ENCODE measurements at places on chromosomes 2 and 18.

GRCh38 chr2:217612211-217612610, 390.6 kb downstream of the TNS1 start:
- no peak for DNase-seq

DNA sequence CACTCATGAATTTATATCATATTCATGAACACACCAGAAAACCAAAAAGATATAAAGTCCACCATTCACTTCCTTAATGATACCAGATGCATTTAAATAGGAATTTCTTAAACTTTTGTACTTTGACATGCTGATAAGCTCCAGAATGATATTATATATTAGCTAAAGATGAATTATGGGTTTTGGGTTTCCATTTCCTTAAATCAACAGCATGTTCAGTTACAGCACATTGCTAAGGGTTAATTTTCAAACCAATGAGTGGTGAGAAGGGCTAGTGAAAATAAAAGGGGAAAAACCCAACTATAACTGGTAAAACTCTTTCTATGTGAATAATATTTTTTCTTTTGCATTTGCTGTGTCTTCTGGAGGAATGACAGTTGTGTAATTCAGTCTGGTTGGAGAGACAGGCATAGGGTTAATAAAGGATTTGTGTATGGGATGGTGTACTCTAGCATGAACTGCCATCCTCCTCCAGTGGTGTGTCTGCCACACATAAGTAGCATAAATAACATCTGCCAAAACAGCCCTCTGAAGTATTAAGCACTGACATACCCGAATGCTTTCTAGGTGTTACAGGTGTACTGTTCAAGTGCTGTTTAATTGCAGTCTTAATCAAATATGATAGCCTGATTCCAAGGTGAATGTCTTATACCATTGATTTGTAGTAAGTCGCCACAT, 19.3 kb upstream of the CPS1 start:
- DNase-seq, result no peak

GRCh38 chr2:65264821-65265670, 37.4 kb downstream of the ACTR2 start:
- no peak for DNase-seq

- DNase-seq, result no peak
Measured at GRCh38 chr2:134461511-134461910, 207.6 kb downstream of the MGAT5 start.

- DNase-seq, result no peak
Measured at GRCh38 chr2:233362742-233363141, 8.4 kb downstream of the DGKD start.

DNA sequence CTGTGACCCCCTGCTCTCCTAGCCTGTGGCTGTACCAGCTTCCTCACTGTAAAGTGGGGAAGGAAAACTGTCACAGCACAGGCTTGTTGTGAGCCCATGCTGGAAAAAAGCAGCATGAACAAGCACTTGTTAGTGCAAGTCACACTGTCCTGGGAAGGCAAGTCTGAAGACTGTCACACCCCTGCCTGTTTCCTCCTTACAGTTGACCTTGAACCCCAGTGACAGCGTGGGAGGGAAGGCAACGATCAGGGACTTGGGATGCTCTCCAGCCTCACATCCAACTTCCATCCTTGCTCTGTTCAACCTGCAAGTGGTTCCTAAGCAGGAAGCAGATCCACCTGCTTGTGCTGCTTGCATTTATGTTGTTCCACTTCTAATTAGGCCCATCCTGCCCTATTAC, 311.3 kb upstream of the KLHL29 start:
- DNase-seq, result no peak

- DNase-seq, result no peak
Measured at GRCh38 chr2:21194858-21195271, 71.1 kb downstream of the TDRD15 start.

- DNase-seq, result no peak
Measured at GRCh38 chr2:143545949-143546255, 416.7 kb downstream of the ARHGAP15 start.

GRCh38 chr18:69401972-69402532, 1.4 kb downstream of the DOK6 start:
- no peak for DNase-seq

DNA sequence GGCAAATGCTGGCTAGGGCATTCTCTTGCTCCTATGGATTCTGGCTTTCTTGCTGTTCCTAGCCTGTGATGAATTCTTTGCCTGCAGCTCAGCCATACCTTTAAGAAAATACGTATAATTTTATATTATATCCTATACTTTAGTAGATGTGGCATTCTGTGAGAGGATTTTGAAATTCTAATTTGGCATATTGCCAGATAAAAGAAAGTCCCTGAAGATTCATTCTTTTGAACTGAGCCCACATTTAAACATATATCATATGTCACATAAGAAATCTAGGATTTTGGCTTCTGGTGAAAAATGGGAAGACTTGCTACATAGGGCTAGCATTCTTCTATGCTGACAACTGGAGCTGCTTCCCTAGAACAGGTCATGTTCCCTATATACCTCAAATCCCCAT, 91.4 kb upstream of the LYPD1 start:
- no peak for DNase-seq

DNA sequence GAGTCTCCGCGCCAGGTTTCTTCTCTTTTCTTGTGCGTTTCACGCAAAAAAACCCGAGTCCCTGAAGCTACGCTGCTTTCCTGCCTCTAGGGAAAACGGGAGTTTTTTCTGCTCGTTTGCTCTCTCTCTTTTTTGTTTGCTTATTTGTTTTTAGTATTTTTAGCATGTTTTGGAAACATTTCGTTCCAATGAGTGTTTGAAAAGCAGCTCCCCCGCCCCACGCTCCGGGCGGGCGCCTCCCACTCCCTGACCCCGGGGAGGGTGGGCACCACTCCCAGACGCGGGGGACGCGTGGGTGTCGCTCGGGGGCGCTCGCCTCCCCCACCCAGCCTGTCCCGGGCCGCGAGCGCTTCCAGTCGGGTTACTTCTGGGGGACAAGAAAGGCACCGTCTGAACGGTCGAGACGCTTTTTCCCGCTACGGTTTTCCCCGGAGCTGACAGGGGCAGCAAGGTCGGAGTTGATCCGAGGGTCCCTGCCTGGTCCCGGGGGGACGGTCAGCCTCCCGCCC, 446 bp upstream of the EFHD1 start:
- no peak for DNase-seq

- DNase-seq, result no peak
Measured at GRCh38 chr2:114113518-114113917, 223.6 kb downstream of the ACTR3 start.

DNA sequence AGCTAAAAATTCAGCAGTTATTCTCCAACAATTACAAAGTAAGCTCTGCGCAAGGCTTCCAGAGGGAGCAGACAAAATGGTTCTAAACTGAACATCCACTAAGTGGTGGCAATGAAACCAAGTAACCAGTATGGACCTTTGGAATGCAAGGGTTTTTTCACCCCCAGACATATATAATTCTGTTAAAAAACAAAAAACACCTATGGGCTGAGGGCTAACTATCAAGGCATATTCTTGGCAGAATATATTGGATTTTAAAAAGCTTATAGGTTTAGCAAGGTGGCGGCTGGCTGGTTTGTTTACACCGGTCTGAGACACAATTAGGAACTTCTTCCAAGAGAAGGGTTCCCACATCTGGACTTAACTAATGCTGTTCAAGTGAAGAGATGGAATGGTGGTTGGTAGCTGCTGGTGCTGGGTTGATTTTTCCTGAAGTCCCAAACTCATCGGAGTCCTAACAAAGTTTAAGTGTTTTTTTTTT, 2.8 kb downstream of the ZFP36L2 start:
- no peak for DNase-seq

GRCh38 chr2:128307595-128307994, 11.1 kb downstream of the HS6ST1 start:
- no peak for DNase-seq

Data from activated naive CD4-positive, alpha-beta T cell (primary cell).